Activated CD4-positive, alpha-beta T cell treated with anti-CD3 and anti-CD28 coated beads for 1 hour (primary cell): ENCODE measurements at places on chromosomes 4 and X.

GRCh38 chrX:72060196-72060920, 71.4 kb downstream of the RTL5 start:
- no peak for DNase-seq

- DNase-seq: no peak
Observed at GRCh38 chr4:155950461-155950860, 3.2 kb downstream of the CTSO start.

GRCh38 chr4:88230969-88231771, 53.2 kb downstream of the PPM1K start:
- DNase-seq: no peak

GRCh38 chrX:35728481-35728880, 69.7 kb upstream of the MAGEB16 start:
- DNase-seq: no peak

DNA sequence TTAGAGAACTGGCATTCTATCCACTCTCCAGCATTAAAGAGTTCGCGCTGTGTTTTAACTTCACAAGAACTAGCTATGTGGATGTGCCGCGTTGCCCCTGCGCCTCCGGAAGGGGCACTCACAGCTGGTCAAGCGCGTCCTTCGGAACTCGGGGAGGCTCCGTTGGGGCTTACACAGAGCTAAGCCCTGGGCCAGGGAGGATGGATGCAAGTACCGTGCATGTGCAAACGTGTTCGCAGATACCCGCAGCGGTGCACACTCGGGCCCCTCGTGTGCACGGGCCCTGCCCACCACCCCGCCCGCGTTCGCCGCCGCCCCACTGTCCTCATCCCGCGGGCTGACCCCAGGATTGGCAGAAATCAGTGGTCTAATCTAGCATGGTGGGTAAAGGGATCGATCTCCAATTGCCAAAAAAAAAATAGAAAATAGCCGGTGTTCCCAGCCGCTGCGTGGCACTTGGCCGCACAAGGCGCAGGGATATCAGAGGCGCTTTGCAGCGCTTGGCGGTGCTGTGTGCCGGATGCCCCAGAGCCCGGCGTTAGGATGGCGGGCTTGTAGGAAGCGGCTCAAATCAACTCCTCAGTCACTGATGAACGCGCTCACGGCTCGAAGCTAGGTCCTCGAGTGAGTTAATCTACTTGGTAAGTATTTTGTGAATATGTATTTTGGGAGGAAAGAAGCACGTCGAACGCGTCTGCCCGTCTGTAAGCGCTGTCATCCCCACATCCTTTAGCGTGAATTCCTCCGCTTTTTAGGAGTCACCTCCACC, 989 bp upstream of the PCDH10 start:
- no peak for DNase-seq

GRCh38 chr4:110088670-110089069, 109.7 kb downstream of the ELOVL6 start:
- no peak for DNase-seq

DNA sequence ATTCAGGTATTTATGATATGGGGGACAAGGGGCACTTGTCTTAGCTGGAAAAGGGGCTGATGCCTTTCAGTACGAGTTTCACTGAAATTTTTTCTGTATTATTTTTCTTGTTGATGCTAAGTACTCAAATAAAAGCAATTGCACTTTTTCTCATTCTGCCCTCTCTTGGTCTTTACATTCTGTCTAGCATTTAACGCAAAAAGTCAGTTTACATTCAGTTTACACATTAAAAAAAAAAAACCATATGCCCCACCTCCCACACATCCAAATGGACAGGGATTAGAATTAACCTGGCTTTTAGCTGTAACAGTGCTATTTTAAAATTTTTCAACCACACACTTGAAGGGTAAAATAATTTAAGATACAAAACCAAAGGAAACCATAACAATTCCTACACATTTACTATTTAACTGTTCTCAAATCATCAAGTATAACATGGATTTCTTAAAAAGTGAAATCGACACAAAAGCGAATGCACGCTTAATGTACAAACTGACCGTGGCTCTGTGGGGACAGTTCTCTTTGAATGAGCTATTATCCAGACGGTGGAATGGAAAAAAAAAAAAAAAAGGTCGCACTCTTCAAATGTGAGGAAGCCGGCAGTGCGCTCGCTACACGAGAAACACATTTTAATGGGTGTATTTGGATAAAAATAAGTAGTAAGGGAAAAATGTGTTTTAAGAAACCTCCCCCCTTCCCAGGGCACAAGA, 1.4 kb downstream of the AMMECR1 start:
- no peak for DNase-seq

GRCh38 chr4:113760094-113760794, 1.3 kb downstream of the CAMK2D start:
- no peak for DNase-seq

- DNase-seq: no peak
Observed at GRCh38 chr4:26822546-26822945, 38.1 kb upstream of the STIM2 start.

GRCh38 chr4:147039976-147040575, 94.4 kb upstream of the TTC29 start:
- DNase-seq: no peak

GRCh38 chr4:663438-664428, 10.3 kb downstream of the ATP5ME start:
- peak; percentile 56 for DNase-seq

- DNase-seq: no peak
Observed at GRCh38 chr4:176549161-176549865, 229.5 kb downstream of the SPCS3 start.

DNA sequence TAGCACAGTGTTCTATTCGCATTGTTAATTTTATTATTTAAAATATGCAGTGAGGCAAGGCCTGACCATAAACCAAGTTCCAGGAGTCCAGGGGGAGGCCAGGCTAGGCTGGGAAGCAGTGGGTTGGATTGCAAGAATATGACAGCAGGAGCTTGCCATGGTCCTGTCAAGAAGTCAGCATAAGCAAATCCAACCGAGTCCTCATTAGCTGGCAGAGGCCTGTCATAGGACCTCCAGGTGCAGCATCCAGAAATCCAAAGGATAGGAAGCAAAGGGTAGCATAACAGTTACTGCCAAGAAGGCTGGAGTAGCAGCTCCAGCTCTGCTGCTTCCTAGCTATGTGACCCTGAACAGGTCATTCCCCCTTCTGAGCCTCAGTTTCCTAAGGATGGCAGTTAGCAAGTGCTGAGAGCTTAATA, 13.4 kb downstream of the PJA1 start:
- DNase-seq: no peak

- no peak for DNase-seq
Observed at GRCh38 chr4:157888281-157888680, 284.5 kb downstream of the GASK1B start.

GRCh38 chr4:71445811-71446210, 107.0 kb downstream of the SLC4A4 start:
- no peak for DNase-seq

GRCh38 chrX:12779534-12779933, 11.7 kb upstream of the PRPS2 start:
- no peak for DNase-seq
